Neural crest cell (in vitro differentiated cells): ENCODE measurements at places on chromosomes 2 and 18. TPM values are rescaled to one million over a fixed set of nuclear protein-coding genes. Genes with fewer than 3 reads are reported as not detected.

DNA sequence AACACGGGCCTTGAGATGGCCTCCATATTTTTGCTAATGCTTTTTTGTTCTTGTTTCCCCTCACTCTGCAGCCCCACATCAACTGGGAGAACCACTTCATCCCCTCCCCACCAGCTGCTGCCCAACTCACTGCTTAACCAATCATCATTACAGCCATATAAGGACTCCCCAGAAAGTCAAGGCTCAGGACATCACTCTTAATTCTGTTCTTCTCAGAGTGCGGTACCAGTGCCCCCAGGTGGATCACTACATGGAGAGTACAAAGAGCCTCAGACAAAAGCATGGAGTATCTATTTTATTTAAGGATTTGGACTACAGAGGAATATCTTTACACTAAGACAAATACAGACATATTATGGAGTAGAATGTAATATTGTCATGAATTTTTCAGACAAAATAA lies 340.6 kb downstream of the PAX3 start:
- no peak overlapping the region for H3K4me3 ChIP-seq
- no peaks in the 10 kb centered on the region for H3K27me3 ChIP-seq
- H3K27ac ChIP-seq, result no peak overlapping the region
- H3K36me3 ChIP-seq, result no peaks in the 10 kb centered on the region

GRCh38 chr2:121688820-121689219 lies 39.6 kb upstream of the CLASP1 start:
- H3K36me3 ChIP-seq, result no peaks in the 10 kb centered on the region
- no peaks in the 10 kb centered on the region for H3K27me3 ChIP-seq
- peaks cover 10% of the 10 kb centered on the region for H3K4me1 ChIP-seq
- no peak overlapping the region for H3K27ac ChIP-seq

- no peak overlapping the region for H3K27ac ChIP-seq
- peak overlapping the region; percentile 93 for H3K4me3 ChIP-seq
- H3K36me3 ChIP-seq, result no peaks in the 10 kb centered on the region
- H3K4me1 ChIP-seq, result peaks cover 18% of the 10 kb centered on the region
- peaks cover 77% of the 10 kb centered on the region for H3K27me3 ChIP-seq
- peak; percentile 38 for DNase-seq
These were observed 21.0 kb upstream of the PAX3 start for GRCh38 chr2:222319586-222320435.

DNA sequence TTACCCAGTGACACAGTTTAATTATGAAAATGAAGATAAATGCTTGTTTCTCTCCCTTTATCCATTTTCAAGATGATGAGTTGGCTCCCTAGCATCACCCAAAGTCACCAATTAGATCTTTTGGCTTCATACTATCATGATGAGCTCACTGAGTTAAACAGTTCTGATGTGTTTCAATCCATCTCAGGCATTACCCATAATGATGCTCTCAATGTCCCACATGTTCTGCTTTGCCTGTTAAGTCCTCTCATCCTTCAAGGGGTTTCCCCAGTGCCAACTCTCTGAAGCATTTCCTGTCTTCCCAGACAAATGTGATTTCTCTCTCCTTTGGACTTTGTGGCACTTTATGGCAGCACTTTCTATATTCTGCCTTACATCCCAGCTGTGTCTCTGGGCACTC lies 92.6 kb downstream of the EPB41L3 start:
- no peak overlapping the region for H3K27ac ChIP-seq
- H3K36me3 ChIP-seq, result no peaks in the 10 kb centered on the region
- DNase-seq, result no peak
- peaks cover under 1% of the 10 kb centered on the region for H3K4me1 ChIP-seq
- H3K27me3 ChIP-seq, result no peaks in the 10 kb centered on the region

- DNase-seq, result no peak
- H3K27me3 ChIP-seq, result peaks cover 11% of the 10 kb centered on the region
- H3K4me1 ChIP-seq, result no peaks in the 10 kb centered on the region
- H3K27ac ChIP-seq, result no peak overlapping the region
- H3K4me3 ChIP-seq, result no peak overlapping the region
- peaks cover 3% of the 10 kb centered on the region for H3K36me3 ChIP-seq
These were observed 29.8 kb upstream of the ZNF407 start for GRCh38 chr18:74567822-74568221.

DNA sequence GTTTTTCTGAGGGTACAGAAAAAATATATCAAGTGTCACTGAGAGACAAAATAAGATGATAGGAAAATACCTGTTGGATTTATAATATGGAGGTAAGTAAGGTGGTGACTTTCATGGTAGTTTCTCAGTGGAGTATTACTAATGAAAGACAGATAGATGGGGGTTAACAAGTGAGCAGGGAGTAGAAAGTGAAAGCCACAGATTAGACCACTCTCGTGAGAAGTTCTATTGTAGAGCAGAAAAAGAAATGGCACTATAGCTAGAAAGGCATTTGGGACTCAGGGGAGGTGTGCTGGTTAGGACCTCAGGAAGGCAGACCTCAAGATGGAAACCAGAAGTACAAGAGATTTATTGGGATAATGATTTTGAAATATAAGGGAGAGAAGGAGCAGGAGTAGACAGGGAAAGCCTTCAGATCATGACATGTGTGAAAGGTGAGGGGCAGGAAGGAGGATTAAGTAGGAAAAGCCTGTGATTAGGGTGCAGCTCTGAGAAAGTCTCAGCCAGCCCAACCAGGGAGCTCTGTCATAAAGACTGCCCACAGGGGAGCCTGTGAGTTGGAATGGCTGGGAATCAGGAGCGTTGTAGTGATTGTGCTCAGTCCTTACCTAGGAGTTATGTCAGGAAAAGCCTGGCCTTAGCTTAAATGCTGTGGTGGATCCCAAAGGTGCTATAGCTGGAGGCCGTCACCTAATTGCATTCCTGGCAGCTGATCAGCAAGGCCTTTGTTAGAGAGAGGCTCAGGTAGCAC lies 198.1 kb downstream of the IKZF2 start:
- H3K4me1 ChIP-seq, result no peaks in the 10 kb centered on the region
- no peak for DNase-seq
- H3K4me3 ChIP-seq, result no peak overlapping the region
- H3K36me3 ChIP-seq, result no peaks in the 10 kb centered on the region

C2orf80 gene
- 0.73 and 1.0 TPM in 2 replicates for total RNA-seq

ELOA2 gene
- total RNA-seq, result not detected in 2 replicates
